ENCODE measurements at places on chromosomes 11 and 22.

DNA sequence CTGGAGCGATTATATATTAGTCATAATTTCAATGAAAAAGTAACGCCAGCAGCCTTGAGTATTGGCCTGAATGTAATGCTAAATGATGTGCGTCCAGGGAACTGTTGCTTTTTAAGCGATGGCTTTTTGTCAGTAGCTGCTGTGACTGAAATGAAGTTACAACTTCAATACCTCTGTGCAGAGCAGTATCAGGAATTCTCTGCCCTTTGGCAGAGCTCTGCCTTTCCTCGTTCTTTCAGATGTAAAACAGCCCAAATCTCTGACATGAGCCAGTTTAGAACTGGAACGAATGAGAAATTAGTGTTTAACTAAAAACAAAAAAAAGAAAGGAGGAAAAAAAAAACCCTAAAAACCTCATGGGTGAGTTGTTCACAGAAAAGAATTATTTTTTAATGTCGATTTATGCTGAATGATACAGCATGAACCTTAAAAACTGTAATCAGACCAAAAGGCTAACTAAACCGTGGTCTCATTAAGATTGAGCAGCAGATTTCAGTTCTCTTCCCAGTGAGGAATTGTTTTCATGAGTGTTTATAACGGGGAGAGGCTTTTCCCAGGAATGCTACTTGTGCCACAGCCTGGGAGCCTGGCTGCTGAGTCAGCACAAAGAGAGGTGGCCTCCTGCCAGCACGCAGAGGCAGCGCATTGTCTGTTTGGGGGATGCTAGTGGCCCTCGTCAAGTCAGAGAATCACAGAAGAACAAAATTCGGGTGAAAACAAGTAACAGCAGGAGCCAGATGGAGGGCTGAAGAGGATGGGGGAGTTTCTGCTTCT is 146.2 kb upstream of the RASSF10 start:
- no peaks in the 10 kb centered on the region for H3K36me3 ChIP-seq
- H3K4me1 ChIP-seq = peaks cover 3% of the 10 kb centered on the region
- peak overlapping the region; percentile 6 for H3K4me3 ChIP-seq

DNA sequence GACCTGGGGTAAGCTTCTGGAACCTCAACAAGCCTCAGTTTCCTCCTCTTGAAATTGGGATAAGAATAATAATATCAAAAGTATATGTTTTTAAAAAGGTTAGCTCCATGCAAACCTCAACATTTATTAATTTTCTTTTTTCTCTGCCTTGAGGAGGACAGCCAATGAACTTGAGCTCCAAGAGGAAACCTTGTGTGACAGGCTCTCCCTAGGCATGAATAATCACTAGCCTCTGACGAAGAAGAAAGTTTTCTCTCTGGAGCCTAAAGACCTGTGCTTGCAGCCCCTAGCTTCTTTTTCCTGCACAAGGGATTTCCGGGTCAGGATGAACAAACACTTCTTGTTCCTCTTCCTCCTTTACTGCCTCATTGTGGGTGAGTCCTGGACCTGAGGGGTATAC is at the start of gene PATE3:
Gene PATE3 (plus strand): TSS at position 301 of the 400 bp plus-strand sequence. CDS start 25 bp downstream, at position 326.
- no peaks in the 10 kb centered on the region for H3K36me3 ChIP-seq
- H3K4me3 ChIP-seq = no peak within 1 kb of the TSS
- H3K27ac ChIP-seq = no peak within 1 kb of the TSS

DNA sequence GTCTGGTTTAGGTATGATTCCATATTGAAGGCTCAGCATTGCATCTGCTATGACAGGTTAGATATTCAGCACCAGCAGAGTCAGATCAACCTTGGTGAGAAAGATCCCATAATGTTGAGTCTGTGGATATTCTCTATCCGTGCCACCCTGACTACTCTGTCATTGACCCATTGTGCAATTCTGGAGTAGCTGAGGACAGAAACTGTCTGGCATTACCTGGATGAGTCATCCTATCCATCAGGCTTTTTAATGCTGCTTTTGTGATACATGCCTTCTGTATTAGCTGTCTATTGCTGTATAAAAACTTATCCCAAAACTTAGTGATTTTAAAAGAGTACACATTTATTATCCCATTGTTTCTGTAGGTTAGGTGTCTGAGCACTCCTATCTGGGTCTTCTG is 189.1 kb upstream of the FAT3 start:
- H3K4me3 ChIP-seq = no peak overlapping the region
- no peaks in the 10 kb centered on the region for H3K36me3 ChIP-seq
- no peaks in the 10 kb centered on the region for H3K4me1 ChIP-seq
- no peak overlapping the region for H3K27ac ChIP-seq
- H3K27me3 ChIP-seq = no peaks in the 10 kb centered on the region

DNA sequence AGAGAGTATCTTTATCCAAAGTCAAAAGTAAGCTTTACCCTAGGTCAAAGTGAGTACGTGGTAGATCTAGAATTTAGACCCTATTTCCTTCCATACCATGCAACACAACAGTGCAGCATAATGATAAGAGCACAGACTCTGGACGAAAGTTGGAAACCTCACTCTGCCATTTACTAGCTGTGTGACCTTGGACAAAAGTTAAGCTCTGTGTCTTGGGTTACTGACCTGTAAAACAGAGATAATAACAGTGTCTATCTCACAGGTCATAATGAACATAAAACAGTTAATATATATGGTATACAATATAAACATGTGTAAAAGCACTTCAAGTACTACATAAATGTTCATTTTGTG is 13.6 kb upstream of the CHRNA10 start:
- no peak for ATAC-seq
- H3K27ac ChIP-seq = no peak overlapping the region
- no peak overlapping the region for H3K4me3 ChIP-seq
- peaks cover 3% of the 10 kb centered on the region for H3K36me3 ChIP-seq
- H3K4me1 ChIP-seq = no peaks in the 10 kb centered on the region
- H3K27me3 ChIP-seq = no peaks in the 10 kb centered on the region

- H3K36me3 ChIP-seq = no peaks in the 10 kb centered on the region
- ATAC-seq = no peak
- no peak overlapping the region for H3K27ac ChIP-seq
- H3K27me3 ChIP-seq = no peaks in the 10 kb centered on the region
- H3K4me3 ChIP-seq = no peak overlapping the region
- H3K4me1 ChIP-seq = peaks cover 40% of the 10 kb centered on the region
Measured at GRCh38 chr11:68028802-68029545, 1.5 kb upstream of the NDUFS8 start.

DNA sequence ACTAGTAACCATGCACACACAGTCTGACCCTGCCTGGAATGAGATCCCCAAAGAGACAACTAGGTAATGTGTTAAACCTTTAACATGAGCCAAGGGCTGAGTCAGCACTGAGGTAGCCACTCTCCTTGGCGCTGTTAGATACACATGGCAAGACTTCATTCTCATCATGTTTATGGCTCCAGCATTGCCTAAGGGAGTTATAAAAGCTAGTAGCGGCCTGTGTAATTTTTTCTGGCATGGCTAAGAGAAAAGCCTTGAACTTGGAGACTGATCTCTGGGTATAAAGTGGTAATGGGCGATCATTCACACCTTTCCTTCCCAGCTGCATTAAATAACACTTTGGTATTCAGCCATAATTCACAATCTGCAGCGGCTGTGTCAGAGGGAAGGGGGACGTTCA is 779.7 kb upstream of the LRRC4C start:
- no peak for ATAC-seq
- H3K27me3 ChIP-seq = no peaks in the 10 kb centered on the region
- no peak overlapping the region for H3K4me3 ChIP-seq
- H3K36me3 ChIP-seq = no peaks in the 10 kb centered on the region

DNA sequence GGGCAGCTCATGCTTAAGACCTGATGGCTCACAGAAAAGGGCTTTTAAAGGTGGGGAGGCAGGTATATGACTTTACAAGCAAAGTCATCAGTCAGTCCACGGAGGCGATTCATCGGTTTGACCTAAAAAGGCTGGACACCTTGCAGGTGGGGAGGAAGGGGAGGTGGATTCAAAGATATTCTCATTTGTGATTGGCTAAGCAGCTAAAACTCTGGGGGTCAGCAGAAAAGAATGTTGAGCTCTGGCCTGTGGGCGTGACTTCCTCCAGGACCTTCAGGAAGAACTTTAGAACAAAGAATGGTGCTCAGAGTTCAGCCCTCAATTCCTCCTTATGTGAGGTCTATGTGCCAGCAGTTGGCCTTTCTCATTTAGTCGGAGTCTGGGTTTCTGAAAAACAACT is 78.3 kb upstream of the LMO1 start:
- ATAC-seq = no peak
- no peaks in the 10 kb centered on the region for H3K36me3 ChIP-seq
- H3K4me1 ChIP-seq = no peaks in the 10 kb centered on the region
- H3K4me3 ChIP-seq = no peak overlapping the region
- H3K27ac ChIP-seq = no peak overlapping the region

DNA sequence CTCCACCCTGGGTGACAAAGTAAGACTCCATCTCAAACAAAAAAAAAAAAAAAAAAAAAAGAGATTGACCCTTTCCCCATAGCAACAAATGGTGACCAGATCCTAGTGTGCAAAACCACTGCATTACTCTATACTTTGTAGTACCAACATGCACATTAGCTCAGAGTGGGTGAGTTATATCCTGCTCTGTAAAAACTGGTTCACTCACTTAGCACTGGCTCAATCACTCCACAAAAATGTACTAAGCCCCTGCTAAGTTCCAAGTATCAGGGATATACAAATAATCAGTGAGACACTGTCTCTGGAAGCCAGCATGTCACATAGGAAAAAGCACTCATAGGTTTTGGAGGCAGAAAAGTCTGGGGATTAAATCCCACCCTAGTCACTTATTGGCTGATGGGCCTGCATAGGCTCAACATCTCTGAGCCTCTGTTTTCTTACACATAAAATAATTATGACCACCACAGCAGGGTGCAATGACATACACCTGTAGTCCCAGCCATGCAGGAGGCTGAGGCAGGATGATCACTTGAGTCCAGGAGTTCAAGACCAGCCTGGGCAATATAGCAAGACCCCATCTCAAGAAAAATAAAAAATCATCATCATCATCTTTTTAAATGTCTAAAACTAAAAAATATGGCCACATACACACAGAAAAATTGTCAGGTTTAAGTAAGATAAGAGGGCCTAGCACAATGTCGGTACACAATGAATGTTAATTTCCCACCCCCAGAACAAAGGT is 11.9 kb downstream of the FAM168A start:
- no peaks in the 10 kb centered on the region for H3K36me3 ChIP-seq
- H3K4me1 ChIP-seq = no peaks in the 10 kb centered on the region
- H3K4me3 ChIP-seq = no peak overlapping the region
- ATAC-seq = no peak
- no peaks in the 10 kb centered on the region for H3K27me3 ChIP-seq

DNA sequence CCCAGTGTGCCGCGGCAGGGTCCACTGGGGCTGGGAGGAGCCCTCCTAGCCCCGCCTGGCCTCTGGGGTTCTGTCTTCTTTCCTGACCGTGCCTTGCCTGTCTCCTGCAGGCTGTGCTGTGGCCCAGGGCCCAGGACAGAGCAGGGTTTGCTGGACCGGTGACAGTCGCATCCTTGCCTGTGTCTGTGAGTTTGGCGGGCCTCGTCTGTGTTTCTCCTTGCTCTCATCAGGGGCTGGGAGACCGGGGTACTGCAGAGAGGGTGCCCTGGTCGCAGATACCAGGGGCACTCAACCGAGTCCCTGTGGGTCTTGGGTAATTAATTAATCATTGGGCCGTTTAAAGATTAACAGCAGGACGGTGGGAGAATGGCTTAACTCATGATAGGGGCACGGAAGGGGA is 29.9 kb downstream of the RPL3 start:
- peak overlapping the region; percentile 80 for H3K27ac ChIP-seq
- no peak for ATAC-seq
- H3K4me3 ChIP-seq = no peak overlapping the region
- no peaks in the 10 kb centered on the region for H3K36me3 ChIP-seq

DNA sequence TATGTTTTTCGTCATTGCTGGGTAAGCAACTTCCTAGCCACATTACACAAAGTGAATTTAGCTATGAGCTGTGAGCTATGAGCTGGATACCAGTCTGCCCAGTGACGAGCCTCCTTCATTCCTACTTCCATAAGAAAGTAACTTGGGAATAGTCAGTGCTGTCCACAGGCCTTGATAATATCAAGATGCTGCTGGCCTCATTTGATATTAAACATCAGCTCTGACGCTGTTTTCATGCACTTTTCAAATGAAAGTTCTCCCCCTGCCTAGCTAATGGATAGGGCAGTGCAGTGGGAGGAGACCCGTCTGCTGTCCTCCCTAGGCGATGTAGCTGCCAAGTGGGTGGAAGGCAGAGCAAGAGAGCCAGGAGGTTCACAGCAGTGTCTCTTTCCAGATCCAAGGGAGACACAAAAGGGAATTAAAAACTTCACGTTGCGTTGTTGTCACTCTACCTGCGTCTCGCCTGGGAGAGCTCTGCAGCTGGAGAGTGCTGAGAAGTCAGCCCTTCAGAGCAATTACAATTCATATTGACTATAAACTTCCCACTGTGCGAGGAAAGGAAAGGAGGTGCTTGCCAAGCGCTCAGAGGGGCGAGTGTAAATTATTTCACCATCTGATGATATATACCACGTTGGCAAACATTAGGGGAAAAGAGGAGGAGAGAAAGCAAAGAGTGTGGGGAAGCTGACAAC is 861.4 kb downstream of the NTM start:
- ATAC-seq = no peak
- no peaks in the 10 kb centered on the region for H3K27me3 ChIP-seq
- H3K27ac ChIP-seq = no peak overlapping the region
- H3K4me1 ChIP-seq = no peaks in the 10 kb centered on the region
- H3K4me3 ChIP-seq = no peak overlapping the region

DNA sequence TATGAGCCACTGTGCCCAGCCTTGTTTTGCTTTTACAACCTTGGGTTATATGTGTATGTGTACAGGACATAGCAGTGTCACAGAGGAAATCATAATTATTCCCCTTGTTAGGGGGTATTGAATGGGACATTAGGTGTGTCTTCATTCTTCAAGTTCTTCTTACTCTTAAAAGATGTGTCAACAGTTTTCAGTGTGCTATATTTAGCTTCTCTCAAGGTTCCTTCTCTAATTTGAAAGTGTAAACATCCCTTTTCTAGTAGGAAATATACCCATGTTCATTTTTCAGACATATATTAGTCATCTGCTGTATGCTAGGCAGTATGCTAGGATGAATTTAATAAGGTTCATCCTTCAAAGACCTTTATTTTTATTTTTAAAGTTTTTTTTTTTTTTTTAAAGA is 17.1 kb downstream of the PCF11 start:
- peaks cover 5% of the 10 kb centered on the region for H3K36me3 ChIP-seq
- no peak for ATAC-seq
- peaks cover 25% of the 10 kb centered on the region for H3K4me1 ChIP-seq
- H3K27me3 ChIP-seq = no peaks in the 10 kb centered on the region
- no peak overlapping the region for H3K27ac ChIP-seq

GRCh38 chr11:4539603-4540219 is 5.3 kb upstream of the OR52M1 start:
- peak; percentile 69 for ATAC-seq
- no peak overlapping the region for H3K27ac ChIP-seq
- H3K27me3 ChIP-seq = no peaks in the 10 kb centered on the region
- H3K4me3 ChIP-seq = no peak overlapping the region
- no peaks in the 10 kb centered on the region for H3K4me1 ChIP-seq

- H3K4me1 ChIP-seq = peaks cover 5% of the 10 kb centered on the region
- ATAC-seq = peak; percentile 70
- peak within 1 kb of the TSS; percentile 69 for H3K4me3 ChIP-seq
- H3K36me3 ChIP-seq = no peaks in the 10 kb centered on the region
Measured at GRCh38 chr11:107590460-107591377, at the start of gene ELMOD1. Gene ELMOD1 (plus strand): TSS chr11:107591147. CDS start chr11:107618190, 27,043 bp downstream.

- H3K4me1 ChIP-seq = no peaks in the 10 kb centered on the region
- no peak overlapping the region for H3K27ac ChIP-seq
- no peak overlapping the region for H3K4me3 ChIP-seq
Measured at GRCh38 chr22:48888466-48889208, 939.0 kb downstream of the BRD1 start.

GRCh38 chr22:19509923-19510322 is 14.3 kb downstream of the CLDN5 start:
- no peaks in the 10 kb centered on the region for H3K4me1 ChIP-seq
- no peak overlapping the region for H3K4me3 ChIP-seq
- no peaks in the 10 kb centered on the region for H3K36me3 ChIP-seq
- H3K27ac ChIP-seq = no peak overlapping the region
- no peaks in the 10 kb centered on the region for H3K27me3 ChIP-seq
